ENCODE measurements at places on chromosomes 11 and 22.

DNA sequence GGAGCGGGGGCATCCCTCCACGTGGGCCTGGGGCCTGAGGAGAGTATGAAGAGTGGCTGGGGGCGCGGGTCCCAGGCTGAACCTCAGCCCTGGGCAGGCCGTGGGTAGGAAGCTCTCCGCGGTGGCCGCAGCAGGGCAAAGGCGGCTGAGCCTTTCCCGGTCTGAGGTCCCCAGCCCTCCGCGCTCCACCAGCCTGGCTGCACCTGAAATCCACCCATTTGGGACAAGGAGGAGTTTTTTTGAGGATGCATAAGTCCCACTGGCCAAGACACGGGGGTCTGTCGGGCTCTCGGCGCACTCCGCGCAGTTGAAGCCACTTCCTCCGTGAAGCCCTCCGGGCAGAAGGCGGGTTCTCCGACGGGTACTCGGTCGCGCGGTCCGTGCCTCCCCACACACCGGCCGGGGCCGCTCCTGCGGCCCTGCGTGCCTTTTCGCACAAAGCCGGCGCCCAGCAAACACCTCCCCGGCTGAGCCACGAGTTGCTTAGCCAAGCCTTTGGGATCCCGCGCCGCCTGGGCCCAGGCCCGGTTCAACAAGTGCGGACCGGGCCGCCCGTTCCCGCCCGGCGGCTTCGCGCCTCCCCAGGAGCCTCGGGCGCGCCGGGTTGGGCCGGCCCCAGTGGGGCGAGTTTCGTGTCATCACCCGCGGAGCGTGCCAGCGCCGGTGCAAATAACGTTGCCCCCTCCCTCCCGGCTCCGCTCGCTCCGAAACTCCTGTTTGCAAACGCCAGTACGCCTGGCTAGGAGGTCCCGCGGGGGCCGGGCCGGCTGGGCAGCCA lies 666 bp upstream of the OVOL1 start:
- no peak for DNase-seq

GRCh38 chr11:12845163-12845562 lies 164.0 kb upstream of the RASSF10 start:
- DNase-seq: no peak

GRCh38 chr22:41782316-41782715 lies 18.2 kb upstream of the CCDC134 start:
- DNase-seq: no peak

DNA sequence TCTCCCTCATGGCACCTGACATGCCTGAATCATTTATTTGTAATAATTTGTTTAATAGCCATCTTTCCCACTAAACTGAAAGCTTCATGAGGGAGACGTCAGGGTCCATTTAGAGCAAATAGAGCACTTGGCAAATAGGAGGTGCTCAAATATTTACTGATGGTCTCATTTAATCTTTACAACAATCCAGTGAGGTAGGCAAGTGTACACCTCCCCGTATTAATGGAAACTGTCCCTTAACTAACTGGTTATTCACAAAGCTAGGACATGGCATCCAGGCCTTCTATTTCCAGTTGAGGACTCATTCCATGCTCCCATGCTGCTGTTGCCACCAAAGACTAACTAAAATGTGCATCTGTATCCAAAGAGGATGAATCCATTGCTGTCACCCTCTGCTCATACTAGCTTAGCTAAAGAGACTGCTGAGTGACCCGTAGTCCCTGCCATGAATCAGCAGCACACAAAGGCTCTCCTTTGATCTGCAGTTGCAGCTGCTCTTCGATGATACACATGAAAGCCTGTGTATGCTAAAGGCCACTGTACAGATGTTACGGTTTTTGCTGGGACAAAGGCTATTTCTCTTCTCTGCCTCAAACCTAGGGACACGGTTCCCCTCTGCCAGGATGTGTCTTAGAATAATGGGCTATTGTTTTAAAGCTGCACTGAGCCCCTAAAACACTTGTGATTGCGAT lies 82.6 kb downstream of the RAB30 start:
- DNase-seq: no peak

- peak; percentile 23 for DNase-seq
Measured at GRCh38 chr11:128757886-128758612, 64.2 kb downstream of the FLI1 start.

GRCh38 chr11:35980686-35981390 lies 37.0 kb downstream of the LDLRAD3 start:
- no peak for DNase-seq

GRCh38 chr22:22810018-22810427 lies 77.6 kb upstream of the IGLL5 start:
- DNase-seq: peak; percentile 68

DNA sequence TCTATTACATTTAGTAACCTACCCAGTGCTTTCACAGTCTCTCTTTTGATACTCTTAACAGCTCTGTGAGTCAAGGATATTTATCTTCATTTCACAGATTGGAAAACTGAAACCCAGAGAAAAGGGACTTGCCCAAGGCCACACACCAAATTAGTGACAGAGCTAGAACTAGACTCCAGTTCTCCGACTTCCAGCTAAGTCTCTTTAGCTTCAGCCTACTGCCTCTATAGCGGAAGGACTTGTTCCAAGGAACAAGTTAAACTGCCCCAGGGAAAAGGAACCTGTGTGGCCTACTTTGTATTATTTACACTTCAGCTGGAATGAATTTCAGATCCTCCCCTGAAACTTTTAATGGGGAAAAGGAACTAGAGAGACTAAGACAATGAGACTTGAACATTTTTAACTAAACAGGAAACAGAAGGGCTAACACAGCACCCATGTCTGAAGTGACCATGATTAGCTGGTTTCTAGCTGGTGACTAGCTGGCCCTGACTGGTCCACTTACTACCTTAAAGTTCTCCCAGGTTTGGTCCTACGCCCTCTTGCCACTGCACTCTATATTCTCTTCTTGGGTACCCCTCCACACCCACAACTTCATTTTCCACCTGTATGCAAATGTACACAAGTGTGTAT lies 1.3 kb downstream of the LRRC51 start:
- no peak for DNase-seq

DNA sequence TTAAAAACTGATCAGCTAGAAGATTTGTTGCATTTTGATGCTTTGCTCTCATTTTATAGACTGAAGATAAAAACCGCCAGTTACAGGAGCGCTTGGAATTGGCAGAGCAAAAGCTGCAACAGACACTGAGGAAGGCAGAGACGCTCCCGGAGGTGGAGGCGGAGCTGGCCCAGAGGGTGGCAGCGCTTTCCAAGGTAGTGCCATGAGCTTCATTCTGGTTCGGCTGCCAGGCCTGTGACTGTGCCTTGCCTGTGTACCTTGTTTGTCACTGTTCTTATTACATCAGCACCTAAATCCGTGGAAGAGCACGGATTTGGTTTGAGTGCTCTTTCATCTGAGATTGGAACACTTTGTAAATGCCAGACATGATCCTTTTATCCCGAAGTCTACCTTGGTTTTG lies 61.4 kb downstream of the PPFIA1 start:
- no peak for DNase-seq

DNA sequence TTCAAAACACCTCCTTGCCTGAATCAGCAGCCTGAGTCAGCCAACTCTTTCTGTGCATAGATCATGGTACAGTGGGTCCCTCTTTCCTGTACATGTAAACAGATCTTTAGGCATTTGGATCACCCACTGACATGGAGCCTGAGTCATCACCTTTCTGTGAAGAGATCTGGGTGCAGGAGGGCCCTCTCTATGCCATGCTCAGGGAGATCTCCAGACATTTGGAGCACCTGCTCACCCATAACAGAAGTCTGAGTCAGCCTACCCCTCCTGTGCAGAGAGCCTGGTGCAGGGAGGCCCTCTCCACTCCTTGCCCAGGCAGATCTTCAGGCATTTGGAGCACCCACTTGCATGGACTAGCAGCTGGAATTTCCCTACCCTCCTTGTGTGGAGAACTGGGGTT lies 56.2 kb upstream of the GLYAT start:
- no peak for DNase-seq

- DNase-seq: no peak
Measured at GRCh38 chr11:119814766-119815165, 85.8 kb upstream of the NECTIN1 start.

DNA sequence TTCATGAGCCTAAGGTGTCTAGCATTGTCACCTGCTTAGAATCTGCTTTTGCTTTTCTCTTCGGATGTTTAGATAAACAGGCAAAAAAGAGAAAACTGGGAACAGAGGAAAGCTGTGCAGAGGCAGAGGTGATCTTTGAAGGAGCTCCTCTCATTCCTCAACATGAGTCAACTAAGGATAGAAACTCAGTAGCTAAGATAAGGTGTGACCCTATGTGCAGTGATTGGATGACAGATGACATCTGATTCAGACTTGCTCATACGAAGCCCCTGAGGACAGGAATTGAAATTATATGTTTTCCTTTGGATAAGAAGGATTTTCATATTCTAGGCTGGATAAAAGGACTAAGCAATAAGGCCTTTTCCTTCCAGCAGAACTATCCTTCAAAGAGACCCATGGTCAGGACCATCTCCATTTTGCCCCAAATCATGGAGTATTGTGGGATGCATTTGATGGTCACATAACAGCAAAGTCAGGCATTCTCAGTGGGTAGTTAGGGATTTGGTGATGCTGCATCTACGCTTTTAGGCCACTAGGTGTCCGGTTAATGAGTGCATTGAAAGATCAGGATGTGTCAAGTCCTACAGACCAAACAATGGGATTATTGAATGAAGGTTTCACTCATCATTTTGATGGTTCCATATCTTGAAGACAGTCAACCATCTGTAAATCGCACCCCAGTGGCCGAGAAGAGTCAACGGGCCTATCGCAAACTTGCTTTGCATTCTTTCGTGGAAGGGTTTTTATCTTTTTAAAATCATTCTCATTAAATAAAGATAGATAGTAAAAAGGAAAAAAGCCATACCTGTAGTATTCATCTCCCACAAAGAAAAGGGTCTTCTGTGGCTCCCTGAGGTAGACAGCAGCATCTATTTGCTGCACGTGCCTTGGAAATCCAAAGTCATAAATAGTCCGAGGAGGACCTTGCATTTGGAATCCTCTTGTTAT lies 32.2 kb downstream of the MMP20 start:
- no peak for DNase-seq

- DNase-seq: no peak
Measured at GRCh38 chr11:10607462-10608132, 39.1 kb upstream of the LYVE1 start.

DNA sequence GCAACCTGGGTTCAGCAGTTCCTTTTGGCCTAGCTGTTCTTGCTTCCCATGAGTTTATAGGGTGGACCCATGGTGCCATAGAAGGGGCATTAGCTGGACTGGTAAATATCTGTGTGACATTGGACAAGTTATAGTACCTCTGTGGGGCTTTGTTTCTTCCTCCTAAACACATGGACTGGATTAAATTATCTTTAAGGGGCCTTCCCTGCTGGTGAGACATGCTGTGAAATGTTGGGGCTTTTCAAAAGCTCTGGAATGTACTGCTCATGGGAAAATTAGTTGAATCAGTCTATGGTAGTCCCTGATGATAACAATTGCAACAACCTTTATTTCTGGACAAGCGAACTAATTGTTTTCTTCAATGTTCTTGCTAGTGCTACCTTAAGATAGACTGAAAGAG lies 276.2 kb downstream of the BLID start:
- no peak for DNase-seq

DNA sequence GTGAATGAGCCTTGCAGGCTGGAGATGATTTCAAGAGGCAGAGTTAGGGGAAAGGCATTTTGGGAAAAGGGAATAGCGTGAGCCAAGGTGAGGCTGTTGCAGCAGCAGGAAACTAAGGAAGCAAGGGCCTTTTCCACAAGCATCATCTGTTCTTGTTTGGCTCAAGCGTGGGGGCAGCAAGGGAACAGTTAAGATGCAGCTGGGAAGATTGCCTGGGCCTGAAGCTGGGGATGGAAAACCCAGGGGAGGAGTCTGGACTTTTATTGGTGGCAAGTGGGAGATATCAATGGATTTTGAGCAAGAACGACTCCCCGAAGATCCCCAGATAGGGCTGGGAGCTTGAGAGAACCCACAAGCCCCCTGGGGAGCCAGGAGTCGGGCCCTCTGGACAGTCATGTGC lies 27.3 kb upstream of the PICK1 start:
- DNase-seq: no peak

DNA sequence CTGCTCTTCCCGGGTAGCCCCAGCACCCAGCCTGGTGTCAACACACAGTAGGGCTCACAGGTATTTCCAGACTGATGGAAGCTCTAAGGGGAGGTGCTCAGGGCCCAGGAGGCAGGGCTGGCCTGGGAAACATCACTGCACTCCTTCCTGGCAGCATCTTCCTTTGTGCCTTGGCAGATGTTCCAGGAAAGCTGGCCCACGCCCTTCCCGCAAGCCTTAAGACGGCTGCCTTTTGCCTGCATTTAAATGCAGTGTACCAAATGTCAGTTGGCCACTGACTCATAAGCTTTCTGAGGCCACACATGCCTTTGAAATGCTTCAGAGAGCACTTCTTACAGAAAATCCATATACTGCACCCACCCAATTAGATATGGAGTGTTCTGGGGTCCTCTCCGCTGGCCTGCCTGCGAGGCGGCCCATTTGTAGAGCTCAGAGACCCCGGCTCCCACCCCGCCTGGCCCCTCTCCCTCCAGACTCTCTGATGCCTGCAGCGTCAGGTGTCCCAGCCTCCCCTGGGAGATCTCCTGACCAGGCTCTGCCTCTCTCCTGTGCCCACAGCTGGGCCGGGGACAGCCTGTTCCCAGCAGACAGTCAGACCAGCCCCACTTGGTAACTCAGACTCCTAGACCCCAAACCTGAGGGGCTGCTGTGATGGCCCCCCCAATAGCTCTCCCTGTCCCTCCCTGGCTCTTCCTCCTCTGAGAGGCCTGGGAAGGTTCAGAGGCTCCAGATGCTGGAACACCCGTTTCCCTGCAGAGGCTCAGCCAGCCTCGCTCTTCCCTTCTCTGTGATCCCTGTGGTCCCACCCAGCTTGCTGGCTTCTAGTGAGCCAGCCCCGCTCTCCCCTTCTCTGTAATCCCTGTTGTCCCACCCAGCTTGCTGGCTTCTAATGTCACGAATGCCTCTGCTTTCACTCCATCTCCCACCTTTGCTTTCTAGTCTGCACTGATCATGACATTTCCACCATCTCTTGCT lies 47.6 kb upstream of the THY1 start:
- no peak for DNase-seq

DNA sequence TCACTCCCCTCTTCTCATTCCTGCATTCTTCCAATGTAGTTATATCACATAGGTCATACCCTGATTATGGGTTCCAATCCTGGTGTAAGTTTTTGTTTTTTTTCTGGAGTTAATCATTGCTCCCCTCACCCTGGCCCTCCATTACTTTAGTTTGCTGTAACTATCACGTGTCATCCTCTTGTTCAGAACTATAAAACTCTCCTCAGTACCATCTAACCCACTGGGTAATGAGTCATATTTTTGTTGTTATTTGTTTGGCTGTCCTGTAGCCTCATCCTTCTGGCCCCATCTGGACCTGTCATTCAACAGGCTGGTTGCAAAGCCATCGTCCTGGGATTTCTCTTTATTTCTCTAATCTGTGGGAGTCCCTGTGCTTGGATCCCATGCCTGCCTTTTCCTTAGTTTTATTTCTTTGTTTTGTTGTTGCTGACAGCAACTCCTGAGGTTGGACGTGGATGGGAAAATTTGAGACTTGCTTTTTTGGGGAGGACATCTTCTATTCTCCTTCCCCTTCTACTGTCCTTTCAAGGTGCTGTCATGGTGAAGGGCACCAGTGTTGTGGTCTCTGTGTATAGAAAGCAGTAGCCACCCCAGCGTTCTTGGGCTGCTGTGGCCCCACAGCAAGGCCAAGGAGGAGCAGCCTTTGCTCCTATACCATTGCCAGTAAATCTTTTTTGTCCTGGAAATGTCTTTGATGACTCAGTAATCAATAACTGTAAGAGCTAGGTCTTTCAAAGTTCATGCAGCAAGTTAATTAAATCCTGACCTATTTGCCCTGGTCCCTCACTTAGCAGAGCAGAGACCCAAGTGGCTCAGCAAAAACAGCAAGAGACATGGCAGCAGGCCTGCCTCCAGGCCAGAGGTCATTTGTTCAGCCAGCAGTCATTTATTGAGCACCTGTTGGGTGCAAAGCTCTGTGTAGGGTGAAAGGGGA lies 82.5 kb downstream of the C22orf31 start:
- DNase-seq: no peak

Data from activated CD8-positive, alpha-beta memory T cell treated with anti-CD3 and anti-CD28 coated beads, Interleukin-2, amount 50 U/mL, for 4 hours (primary cell).